ENCODE measurements at places on chromosomes 1 and 21.
A peak's percentile ranks its signal among the peaks of the same experiment; 100 is the strongest.

- DNase-seq: no peak
These were observed 189.9 kb upstream of the CACYBP start for GRCh38 chr1:174809755-174810280.

DNA sequence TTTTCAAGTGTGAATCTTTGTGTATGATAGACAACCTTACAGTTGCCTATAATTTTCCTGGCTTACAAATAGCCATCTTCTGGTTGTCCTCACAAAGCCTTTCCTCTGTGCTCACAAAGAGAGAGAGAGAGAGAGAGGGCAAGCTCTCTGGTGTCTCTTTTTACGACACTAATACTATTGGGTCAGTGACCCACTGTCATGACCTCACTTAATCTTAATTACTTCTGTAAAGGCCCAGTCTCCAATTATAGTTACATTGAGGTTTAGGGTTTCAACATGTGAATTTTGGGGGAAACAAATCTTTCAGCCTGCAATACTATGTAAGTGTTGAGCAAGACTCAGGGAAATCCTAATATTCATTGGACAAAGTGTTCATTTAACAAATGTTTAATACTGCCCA lies 167.4 kb upstream of the COL11A1 start:
- DNase-seq: peak; percentile 66

- DNase-seq: no peak
These were observed 29.5 kb downstream of the ARHGEF16 start for GRCh38 chr1:3483801-3484444.

- no peak for DNase-seq
These were observed 26.9 kb downstream of the ITPKB start for GRCh38 chr1:226711976-226712741.

GRCh38 chr21:27219068-27219467 lies 252.2 kb upstream of the ADAMTS5 start:
- DNase-seq: peak; percentile 59

GRCh38 chr1:169574336-169574735 lies 11.9 kb downstream of the F5 start:
- no peak for DNase-seq

DNA sequence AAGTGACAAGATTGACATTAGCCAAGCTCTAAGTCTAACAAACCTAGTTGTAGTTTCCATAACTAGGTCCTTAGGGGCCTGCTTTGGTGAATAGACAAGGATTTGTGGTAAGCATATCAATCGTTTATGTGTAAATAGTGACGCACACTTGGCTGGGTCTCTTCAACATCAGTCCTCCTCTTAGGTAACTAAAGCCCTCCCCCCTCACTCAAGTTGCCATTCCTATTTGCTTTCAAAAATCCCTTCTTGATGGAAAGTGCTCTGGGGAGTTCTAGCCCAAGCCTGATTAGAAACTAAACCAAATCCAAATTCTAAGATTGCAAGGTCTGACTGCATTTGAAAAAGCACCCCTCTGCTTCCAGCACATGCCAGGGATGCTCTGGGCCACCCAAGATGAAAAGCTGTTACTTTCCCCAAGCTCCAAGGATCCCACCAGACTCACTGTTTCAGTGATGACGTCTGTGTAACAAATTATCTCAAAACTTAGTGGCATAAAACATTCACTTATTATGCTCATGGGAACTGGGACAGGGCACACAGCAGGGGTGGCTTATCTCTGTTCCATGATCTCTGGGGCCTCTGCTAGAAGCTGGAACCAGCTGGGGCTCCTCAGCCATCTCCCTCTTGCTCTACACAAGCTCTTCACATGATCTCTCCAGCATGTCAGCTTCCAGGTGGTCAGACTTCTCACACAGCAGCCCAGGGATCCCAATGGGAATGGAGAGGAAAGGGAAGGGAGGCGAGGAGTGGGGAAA lies 74.1 kb downstream of the RRAGC start:
- no peak for DNase-seq

DNA sequence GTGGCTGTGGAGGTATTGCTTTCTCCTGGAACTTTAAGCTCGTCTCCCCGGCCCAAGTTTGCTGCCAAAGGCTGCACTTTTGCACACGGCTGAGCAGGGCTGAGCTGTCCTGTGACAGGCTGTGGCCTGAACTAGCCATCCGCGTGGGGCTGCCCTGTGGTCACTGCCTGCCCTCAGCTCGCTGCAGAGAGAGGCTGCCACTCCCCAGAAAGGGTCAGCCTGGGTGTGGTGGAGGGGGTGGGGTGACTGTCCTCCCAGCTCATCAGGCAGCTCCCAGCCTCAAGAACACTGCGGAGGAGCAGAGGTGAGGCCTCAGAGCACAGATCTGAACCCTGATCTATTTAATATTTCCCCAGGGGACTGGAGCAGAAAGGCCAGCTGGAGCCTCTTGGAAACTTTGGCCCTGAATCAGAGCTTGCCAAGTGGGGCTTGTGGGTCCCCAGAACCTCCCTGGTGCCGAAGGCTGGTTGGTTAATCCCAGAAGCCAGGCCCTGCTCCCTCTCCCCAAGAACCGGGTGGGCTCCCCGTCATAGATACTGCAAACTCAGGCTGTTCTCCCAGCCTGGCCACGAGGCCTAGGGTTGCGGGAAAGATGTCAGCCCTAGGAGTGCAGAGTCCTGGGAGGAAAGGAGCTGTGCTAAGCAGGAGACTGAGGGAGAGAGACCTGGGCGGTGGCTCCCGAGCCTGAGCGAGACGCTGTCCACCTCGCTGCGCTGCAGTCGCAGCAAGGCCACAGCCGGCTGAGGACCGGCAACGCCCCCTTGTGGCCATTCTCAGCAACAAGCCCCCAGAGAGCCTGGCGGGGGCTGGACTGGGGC lies 125.1 kb upstream of the IPO9 start:
- peak; percentile 78 for DNase-seq

- no peak for DNase-seq
These were observed 987.9 kb downstream of the ADGRL2 start for GRCh38 chr1:82788660-82789059.

- no peak for DNase-seq
These were observed 383.1 kb upstream of the ESRRG start for GRCh38 chr1:217106231-217106901.

DNA sequence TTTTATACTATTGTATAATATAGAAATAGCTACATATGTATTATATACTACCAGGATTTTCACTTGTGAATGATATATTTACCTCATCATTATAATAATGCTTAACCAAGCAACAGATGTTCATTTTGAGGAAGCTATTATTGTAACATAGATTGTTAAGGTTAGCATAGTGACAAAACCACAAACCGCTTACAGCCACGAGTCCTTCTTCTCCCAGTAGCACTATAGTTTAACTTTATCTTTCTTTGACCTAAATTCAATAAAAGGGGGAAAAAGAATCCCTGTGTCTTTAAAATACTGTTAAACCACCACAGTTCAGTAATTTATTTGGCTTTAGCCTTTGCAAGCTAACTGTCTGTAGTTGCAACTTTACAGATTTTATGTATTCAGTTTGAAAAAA lies 1039.4 kb upstream of the B3GALT2 start:
- DNase-seq: no peak

DNA sequence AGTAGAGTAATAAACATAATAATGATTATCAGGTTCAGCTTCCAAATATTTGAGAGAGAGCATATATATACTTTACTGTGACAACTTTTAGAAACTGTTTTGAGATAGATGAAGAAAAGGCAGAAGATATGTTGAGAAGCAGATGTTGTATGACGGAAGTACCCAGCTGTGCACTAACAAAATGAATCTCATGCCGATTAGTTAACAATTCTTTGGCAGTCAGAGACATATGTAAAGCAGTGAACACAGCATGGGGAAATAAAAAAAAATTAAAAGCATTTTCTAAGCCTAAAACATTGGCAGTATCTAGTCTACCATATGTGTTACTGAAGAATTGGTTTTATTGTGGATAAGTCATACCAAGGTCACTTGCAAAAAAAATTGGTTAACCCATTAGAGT lies 51.8 kb downstream of the MAGI3 start:
- DNase-seq: no peak

DNA sequence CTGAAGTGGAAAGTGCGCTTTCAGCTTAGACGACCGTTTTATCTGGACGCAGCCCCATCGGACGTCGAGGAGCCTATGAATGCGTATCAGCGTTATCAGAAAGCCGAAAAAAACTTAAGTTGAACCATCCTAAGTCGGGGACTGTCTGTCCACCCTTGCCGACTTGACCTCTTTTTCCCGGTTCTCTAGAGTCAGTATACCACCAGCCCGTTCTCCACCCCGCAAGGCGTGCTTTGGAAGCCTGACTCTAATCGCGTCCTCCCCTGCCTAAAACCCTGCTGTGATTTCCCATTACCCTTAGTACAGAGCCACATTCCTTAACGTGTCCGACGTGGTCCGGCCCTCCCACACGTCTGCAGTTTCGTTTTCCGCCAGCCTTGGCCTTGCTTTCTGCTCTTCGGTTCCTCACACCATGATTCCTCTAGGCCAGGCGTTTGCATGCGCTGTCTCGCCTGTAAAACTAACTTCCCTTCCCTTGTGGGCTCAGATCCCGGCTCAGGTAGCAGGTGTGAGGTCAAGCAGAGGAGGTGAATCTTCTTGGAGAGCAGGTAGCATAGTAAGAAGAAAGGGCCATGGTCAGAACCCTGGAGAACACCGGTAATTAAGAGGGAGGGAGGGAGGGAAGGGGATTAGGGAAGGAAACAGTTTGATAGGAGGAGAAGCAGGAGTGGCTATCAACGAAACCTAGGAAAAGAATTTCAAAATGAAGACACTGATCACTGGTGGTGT lies 865 bp downstream of the ADPRS start:
- no peak for DNase-seq

GRCh38 chr1:15966081-15966955 lies 9.6 kb downstream of the ZBTB17 start:
- peak; percentile 45 for DNase-seq

- DNase-seq: no peak
These were observed 40.9 kb upstream of the SIM2 start for GRCh38 chr21:36657999-36658398.

- no peak for DNase-seq
These were observed 139.4 kb downstream of the POU2F1 start for GRCh38 chr1:167360120-167360519.

DNA sequence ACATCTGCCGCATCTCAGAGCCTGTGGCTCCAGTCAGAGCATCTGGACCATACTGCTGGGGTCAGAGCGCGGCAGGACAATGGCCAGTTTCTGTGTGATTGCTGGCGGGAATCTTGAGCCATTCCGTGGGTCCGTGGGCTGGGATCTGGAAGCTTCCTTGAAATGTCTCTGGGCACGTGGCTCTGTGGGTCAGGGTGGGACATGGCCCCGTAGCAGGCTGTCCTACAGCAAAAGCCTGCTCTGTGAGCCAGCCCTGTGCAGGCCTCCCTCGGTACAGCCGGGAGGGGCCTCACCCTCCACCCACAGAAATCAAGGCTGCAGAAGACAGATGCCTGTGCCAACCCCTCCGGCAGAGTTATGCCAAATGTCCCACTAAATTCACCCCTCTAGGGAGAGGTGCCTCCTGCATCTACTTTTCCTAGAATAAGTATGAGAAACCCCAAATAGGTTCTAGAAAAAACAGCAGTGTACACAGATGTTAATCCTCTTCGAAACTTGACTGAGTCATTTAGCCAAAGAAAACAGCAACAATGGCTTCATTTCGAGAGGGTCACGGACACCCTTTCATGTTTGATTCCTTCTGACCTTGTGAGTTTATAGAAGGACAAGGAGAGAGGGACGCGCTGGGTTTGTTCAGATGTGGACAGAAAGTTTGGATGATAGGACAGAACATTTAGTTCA lies 27.8 kb downstream of the COL18A1 start:
- peak; percentile 78 for DNase-seq

- DNase-seq: no peak
These were observed 4.1 kb downstream of the PTPRC start for GRCh38 chr1:198642983-198643382.

DNA sequence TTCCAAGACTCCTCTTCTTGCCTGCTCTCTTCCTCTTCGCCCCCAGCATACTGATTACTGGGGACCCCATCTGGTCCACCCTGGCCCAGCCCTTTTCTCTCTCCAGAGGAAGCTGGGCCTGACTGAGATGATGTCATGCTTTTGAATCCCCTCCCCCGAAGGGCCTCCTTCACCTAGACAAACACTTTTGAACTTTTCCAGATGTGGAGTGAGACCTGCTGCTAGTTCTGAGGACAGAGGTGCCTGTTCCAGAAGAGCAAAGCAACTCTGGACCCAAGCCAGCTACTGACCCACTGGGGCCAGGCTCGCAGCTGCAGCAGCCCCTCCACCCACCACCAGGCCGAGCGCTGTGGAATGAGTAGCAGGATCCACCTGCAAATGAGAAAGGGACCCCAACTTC lies 8.4 kb downstream of the CD34 start:
- no peak for DNase-seq

DNA sequence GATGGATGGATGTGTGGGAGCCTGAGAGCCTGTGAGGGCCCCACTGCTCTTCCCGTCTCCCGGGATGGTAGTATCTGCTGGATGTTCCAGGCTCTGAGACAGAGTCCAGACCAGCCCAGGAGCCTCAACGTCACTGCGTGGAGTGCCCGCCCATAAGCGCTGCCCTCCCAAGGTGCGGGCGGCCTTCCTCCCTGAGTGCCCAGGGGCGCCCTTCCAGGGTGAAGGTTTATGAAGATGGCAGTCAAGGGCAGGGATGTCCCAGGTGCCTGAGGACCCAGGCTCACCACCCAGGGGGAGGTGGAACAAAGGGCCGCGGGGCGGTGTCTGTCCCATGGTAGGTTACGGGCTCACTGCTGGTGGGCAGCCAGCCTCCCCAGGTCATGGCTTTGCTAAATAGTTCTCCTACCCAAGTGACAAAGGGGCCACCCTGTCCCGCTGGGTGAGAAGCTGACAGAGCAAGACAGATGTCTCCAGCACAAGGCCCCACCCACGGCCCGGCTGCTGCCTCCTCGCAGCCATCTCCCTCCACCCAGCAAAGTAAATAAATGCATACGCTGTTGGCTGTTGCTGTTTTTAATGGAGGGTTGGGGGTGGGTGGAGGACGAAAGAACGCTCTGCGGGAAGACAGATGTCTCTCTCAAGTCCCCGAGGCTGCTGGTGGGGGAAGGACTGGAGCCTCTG lies 9.0 kb upstream of the GPR153 start:
- peak; percentile 37 for DNase-seq

DNA sequence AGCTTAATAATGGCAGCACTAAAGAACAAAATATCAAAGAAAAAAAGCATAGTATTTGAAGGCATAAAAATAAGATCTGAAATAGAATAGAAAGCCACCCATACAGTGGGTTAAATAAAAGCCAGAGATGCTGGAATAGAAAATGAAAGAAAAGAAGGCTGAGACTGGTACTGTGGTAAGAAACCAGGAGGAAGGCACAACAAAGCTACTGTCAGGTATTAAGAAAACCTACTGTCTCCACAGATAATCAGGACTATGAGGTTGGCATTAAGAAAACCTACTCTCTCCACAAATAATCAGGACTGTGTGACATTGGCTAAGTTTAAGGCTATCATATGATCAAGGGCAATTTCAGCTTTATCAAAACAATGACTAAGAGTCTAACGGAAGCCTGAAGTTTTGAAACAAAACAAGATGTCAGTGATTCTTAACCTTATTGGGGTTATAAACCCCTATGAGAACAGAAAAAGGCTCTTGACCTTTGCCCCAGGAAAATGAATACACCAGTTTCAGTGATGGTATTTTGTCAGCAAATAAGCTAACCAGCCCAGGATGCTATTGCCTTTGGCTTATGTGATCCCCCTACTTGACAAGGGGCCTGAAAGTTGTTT lies 24.4 kb downstream of the MCOLN2 start:
- peak; percentile 72 for DNase-seq
